ENCODE measurements at places on chromosomes 3 and 15. TPM values are rescaled to one million over a fixed set of nuclear protein-coding genes. Genes with fewer than 3 reads are reported as not detected.

The SLC12A1 gene
- not detected for total RNA-seq

DNA sequence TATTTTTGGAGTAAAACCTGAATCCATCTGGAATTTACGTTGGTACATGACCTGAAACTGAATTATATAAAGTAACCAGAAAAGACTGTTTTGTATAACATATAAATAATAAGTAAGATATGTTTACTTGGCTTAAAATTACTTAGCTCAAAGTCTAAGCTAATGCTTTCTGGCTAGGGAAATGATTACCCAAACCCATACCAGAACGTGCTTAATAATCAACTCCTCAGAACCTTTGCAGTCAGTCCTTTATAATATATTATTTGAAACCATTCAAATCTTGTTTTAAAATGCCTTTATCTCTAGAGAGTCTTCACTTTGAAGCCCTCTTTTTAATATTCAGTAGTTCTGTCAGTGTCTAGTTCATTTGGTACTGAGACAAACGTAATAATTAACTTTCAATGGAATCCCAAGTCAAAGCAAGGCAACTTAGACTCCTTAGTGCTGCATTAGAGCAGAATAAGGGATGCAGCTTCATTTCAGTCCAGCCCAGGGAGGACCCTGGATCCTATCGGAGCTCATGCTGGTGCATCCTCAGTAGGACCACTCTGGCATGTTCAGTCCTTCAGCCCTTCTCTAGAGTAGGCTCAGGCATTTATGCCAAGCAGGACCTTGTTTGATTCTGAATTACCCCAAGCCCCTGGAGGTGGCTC lies 81.6 kb downstream of the MME start:
- H3K4me3 ChIP-seq = no peak overlapping the region
- no peaks in the 10 kb centered on the region for H3K27me3 ChIP-seq
- no peak for DNase-seq

- no peaks in the 10 kb centered on the region for H3K36me3 ChIP-seq
- DNase-seq = no peak
- H3K4me1 ChIP-seq = no peaks in the 10 kb centered on the region
- no peak overlapping the region for H3K4me3 ChIP-seq
- H3K27ac ChIP-seq = no peak overlapping the region
- no peaks in the 10 kb centered on the region for H3K27me3 ChIP-seq
Measured at GRCh38 chr3:10855871-10856662, 40.0 kb downstream of the SLC6A11 start.

GRCh38 chr15:57235873-57236272 lies 140.4 kb upstream of the CGNL1 start:
- no peak overlapping the region for H3K27ac ChIP-seq
- no peak overlapping the region for H3K4me3 ChIP-seq
- no peaks in the 10 kb centered on the region for H3K36me3 ChIP-seq
- H3K27me3 ChIP-seq = no peaks in the 10 kb centered on the region

The SCN5A gene
- total RNA-seq = 122 TPM

The SATB1 gene
- total RNA-seq = 48.3 TPM

GRCh38 chr3:36677331-36678007 lies 86.9 kb downstream of the DCLK3 start:
- no peaks in the 10 kb centered on the region for H3K4me1 ChIP-seq
- no peaks in the 10 kb centered on the region for H3K27me3 ChIP-seq
- H3K27ac ChIP-seq = no peak overlapping the region
- H3K36me3 ChIP-seq = no peaks in the 10 kb centered on the region

GRCh38 chr3:149233323-149233722 lies 11.7 kb upstream of the CP start:
- no peak for DNase-seq
- H3K27ac ChIP-seq = no peak overlapping the region
- H3K27me3 ChIP-seq = no peaks in the 10 kb centered on the region
- H3K4me1 ChIP-seq = peaks cover 6% of the 10 kb centered on the region
- no peaks in the 10 kb centered on the region for H3K36me3 ChIP-seq
- no peak overlapping the region for H3K4me3 ChIP-seq

The FBXW12 gene
- total RNA-seq = not detected

The CERS3 gene
- not detected for total RNA-seq

DNA sequence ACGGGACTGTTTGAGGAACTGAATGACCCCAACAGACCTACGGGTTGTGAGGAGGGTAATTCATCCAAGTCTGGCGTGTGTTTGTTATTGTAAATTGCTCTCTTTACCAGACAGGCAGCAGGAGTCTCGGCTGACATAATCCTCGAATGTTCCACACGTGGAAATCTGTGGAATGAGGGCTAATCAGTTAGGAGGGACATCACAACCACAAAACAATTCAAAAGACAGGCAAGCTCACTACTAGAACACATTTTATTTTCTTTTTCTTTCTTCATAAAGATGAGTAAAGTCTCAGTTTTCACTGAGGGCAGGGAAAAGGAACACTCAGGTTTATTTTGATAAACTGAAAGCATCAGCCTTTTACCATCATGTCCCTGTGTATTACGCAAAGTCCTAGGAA lies 53.8 kb downstream of the GRK7 start:
- H3K4me3 ChIP-seq = no peak overlapping the region
- no peaks in the 10 kb centered on the region for H3K36me3 ChIP-seq
- no peak for DNase-seq
- H3K27ac ChIP-seq = no peak overlapping the region

- no peak overlapping the region for H3K4me3 ChIP-seq
- peaks cover 6% of the 10 kb centered on the region for H3K27me3 ChIP-seq
- DNase-seq = no peak
- H3K27ac ChIP-seq = no peak overlapping the region
Measured at GRCh38 chr15:50260969-50261496, 4.5 kb downstream of the HDC start.

The VIPR1 gene
- 0.76 TPM for total RNA-seq

The RASGRP1 gene
- 0.30 TPM for total RNA-seq

- H3K4me1 ChIP-seq = peaks cover 23% of the 10 kb centered on the region
- no peak for DNase-seq
- H3K27ac ChIP-seq = peak overlapping the region; percentile 54
Measured at GRCh38 chr3:37521429-37521828, 340.3 kb upstream of the CTDSPL start.

DNA sequence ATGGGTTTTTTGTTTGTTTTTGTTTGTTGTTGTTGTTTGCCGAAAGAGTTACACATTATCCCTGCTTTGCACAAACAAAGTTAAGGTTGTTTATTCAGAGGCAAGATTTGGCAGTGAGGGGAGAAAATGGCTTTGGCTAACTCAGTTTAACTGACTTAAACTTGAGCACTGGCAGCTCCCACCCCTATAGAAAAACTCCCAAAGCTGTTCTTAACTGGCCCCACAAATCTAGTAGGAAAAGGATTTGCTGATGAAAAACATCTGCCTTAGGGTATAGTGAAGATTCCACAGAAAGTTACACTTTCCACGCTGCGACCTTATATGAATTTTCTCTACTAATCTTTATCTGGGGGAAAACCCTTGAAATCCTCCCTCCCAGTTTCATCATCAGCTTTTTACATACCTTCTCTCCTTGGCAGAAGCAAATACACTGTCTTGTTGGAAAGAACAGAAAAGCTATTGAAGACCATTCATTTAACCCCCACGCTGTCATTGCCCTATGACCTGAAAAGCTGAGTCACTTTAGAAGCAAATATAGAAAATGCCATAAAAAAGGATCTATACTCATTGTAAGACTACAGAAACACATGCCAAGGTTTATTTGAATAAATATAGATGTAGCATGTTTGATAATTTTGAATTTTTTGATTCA lies 551.7 kb downstream of the NR2F2 start:
- H3K27ac ChIP-seq = no peak overlapping the region
- no peaks in the 10 kb centered on the region for H3K4me1 ChIP-seq
- H3K27me3 ChIP-seq = no peaks in the 10 kb centered on the region
- DNase-seq = no peak
- H3K4me3 ChIP-seq = no peak overlapping the region

GRCh38 chr3:70308760-70309159 lies 3.7 kb downstream of the MDFIC2 start:
- no peak for DNase-seq
- no peaks in the 10 kb centered on the region for H3K27me3 ChIP-seq
- H3K4me1 ChIP-seq = no peaks in the 10 kb centered on the region
- H3K36me3 ChIP-seq = no peaks in the 10 kb centered on the region

DNA sequence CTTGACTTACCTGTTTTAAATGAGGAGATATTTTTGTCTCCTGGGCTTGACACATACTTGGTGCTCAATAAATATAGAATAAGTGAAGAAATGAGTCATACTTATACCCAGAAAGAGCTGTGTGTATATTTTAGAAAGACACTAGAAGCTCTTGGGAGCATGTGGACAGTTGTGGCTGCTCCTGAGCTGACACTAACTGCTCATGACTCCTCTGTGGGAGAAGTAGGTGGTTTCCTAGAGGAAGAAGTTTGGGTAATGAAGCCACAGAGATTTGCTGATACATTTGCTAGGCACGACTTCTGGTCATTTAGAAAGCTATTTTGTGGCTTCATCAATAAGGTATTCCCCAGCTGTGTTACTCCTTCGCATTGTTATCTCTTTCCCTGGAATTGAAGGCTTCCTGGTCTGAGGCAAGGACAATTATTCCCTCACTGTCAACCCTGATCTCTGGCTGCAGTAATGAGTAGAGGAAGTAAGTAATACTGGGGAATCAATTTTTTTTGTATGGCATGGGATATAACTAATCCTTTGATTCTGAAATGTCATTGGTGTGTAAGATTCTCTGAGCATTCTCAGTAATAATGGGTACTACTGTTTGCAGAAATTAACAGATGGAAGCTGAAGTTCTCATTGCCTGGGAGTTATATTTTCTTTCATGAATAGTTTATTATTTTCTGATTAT lies 79.6 kb upstream of the DCBLD2 start:
- H3K27ac ChIP-seq = no peak overlapping the region
- H3K27me3 ChIP-seq = no peaks in the 10 kb centered on the region
- no peak for DNase-seq
- H3K4me3 ChIP-seq = no peak overlapping the region
- no peaks in the 10 kb centered on the region for H3K4me1 ChIP-seq

- H3K27me3 ChIP-seq = peaks cover 21% of the 10 kb centered on the region
- no peak overlapping the region for H3K27ac ChIP-seq
- no peaks in the 10 kb centered on the region for H3K4me1 ChIP-seq
- DNase-seq = no peak
- no peaks in the 10 kb centered on the region for H3K36me3 ChIP-seq
- H3K4me3 ChIP-seq = no peak overlapping the region
Measured at GRCh38 chr3:55128225-55128823, 200.5 kb upstream of the LRTM1 start.

The TMEM207 gene
- not detected for total RNA-seq

- no peaks in the 10 kb centered on the region for H3K4me1 ChIP-seq
- no peaks in the 10 kb centered on the region for H3K27me3 ChIP-seq
- DNase-seq = no peak
- no peak overlapping the region for H3K27ac ChIP-seq
- H3K4me3 ChIP-seq = no peak overlapping the region
- H3K36me3 ChIP-seq = no peaks in the 10 kb centered on the region
Measured at GRCh38 chr3:113293348-113293747, 82.0 kb downstream of the BOC start.

DNA sequence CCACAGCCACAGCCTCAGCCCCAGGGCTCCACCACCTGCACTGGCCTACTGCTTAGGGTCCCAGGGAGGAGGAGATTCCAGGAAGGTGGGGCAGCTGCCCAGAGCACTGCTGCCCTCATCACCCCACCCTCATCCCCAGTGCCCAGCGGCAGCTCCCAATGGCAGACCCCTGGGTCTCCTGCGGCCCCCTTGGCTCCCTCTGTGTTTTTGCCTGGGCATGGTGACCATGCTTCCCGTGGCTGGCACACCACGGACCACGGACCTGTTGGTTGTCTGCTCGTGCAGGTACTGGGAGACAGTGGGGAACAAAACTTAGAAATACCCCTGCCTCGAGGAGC lies 2.7 kb downstream of the CHST13 start:
- no peak overlapping the region for H3K27ac ChIP-seq
- no peak overlapping the region for H3K4me3 ChIP-seq
- peaks cover 7% of the 10 kb centered on the region for H3K4me1 ChIP-seq
- DNase-seq = no peak
- no peaks in the 10 kb centered on the region for H3K36me3 ChIP-seq
- H3K27me3 ChIP-seq = peaks cover 24% of the 10 kb centered on the region

GRCh38 chr3:123405936-123406510 lies 42.9 kb downstream of the ADCY5 start:
- H3K27me3 ChIP-seq = no peaks in the 10 kb centered on the region
- H3K27ac ChIP-seq = peak overlapping the region; percentile 92
- DNase-seq = no peak
- no peaks in the 10 kb centered on the region for H3K36me3 ChIP-seq

The WWTR1 gene
- 46.5 TPM for total RNA-seq

The OXTR gene
- 0.21 TPM for total RNA-seq

DNA sequence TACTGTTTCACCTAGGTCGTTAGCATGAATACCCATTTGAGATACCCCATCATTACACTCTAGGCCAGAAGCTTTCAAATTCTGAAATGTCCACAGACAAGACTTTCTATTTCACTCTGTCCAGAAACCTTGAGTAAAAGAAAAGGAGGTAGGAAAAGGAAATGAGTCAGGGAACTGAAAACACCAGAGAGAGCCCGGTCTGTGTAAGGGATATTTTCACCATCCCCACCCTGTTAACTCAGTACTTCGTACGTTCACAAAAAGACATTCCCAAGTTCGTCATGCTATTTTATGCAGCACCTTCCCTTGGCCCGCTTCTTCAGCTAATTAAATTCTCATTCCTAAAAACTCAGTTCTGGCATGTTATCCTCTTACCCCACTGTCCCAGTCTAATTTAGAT lies 89.4 kb upstream of the SOX2 start:
- DNase-seq = no peak
- no peak overlapping the region for H3K4me3 ChIP-seq
- no peak overlapping the region for H3K27ac ChIP-seq
- H3K4me1 ChIP-seq = no peaks in the 10 kb centered on the region
- H3K27me3 ChIP-seq = no peaks in the 10 kb centered on the region

DNA sequence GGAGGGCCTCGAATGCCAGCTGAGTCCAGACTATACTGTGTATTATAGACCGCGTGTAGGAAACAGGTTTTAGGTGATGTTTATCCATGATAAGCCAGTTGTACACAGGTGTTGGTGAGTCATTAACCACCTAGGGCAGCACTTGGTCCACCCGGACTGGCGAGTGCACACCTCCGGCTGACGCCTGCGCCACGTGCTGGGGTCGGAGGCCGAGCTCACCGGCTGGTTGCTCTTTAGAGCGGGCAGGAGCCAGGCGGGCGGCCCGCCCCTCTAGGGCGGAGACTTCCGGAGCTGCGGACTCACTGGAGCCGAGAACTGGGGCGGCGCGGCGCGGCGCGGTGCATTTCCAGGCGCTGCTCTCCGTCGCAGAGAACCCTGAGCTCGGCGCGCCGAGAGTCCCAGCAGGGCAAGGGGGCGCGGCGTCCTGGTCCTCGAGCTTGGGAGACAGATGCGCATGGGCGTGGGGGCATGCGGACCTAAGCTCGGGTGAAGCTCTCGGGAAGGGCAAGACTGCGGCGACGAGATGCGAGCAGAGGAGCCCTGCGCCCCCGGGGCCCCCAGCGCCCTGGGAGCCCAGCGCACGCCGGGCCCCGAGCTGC lies at the start of gene ESYT3:
ESYT3 (plus strand) TSS at position 341 of the 599 bp plus-strand sequence; CDS start at position 524, 183 bp downstream.
- H3K4me3 ChIP-seq = peak within 1 kb of the TSS; percentile 65
- H3K27ac ChIP-seq = no peak within 1 kb of the TSS
- peak; percentile 69 for DNase-seq
- peaks cover 60% of the 10 kb centered on the region for H3K27me3 ChIP-seq
- no peaks in the 10 kb centered on the region for H3K36me3 ChIP-seq
- peaks cover 11% of the 10 kb centered on the region for H3K4me1 ChIP-seq

Data from heart right ventricle (tissue), 16 donors.